ENCODE measurements at places on chromosomes 1 and 21.
A peak's percentile ranks its signal among the peaks of the same experiment; 100 is the strongest.

GRCh38 chr1:163981500-163982030 lies 577.4 kb upstream of the PBX1 start:
- peak; percentile 91 for DNase-seq

- DNase-seq: no peak
These were observed 1637.4 kb upstream of the PRMT6 start for GRCh38 chr1:105419030-105419429.

GRCh38 chr1:80059940-80060339 lies 1053.4 kb upstream of the ADGRL4 start:
- no peak for DNase-seq

GRCh38 chr1:97901017-97901658 lies 19.7 kb downstream of the DPYD start:
- no peak for DNase-seq

DNA sequence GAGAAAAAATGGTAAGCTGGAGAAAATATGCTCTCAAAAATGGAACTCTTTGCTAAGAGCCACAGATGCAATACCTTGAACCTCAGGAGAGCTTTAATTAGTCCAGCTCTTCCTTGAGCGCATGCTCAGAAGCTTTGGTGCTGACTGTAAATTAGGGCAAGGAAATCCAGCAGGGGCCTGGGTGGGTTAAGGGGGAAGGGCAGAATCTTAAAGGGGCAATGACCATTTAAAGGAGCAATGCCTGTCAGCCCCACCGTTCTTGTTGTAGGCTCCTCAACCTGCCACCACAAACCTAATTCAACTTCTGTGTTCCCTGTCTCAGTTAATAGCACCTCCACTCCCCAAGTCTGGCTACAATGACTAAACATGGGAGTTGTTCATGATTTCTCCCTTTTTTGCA lies 6.8 kb upstream of the SLC22A15 start:
- peak; percentile 31 for DNase-seq

DNA sequence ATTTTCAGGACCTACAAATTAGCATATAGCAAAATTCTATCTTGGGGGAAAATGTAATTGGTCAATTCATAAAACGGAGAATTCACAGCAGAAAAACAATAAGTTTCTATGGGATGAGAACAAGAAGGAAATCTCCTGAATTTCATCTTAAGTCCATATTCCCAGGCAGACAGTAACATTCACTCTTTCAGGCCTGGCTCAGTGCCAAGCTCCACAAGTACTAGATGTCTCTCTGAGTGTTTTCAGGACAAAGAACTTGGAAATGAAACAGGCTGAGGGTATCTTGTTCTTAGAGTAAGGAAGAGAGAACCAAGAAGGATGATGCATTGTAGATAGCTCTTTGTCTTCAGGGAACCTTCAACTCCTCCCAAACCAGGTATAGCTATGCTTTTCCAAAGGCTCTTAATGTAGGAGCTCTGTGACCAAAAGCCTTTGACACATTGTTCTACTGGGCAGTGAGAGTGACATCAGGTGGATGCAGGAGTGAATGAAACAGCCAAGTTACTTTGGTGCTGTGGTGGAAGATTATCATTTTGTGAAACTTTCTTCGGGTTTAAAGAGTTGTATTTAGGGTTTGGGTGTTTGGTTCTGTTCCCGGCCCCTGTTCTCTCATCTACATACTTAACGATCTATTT lies 298.3 kb downstream of the GPATCH2 start:
- peak; percentile 28 for DNase-seq

DNA sequence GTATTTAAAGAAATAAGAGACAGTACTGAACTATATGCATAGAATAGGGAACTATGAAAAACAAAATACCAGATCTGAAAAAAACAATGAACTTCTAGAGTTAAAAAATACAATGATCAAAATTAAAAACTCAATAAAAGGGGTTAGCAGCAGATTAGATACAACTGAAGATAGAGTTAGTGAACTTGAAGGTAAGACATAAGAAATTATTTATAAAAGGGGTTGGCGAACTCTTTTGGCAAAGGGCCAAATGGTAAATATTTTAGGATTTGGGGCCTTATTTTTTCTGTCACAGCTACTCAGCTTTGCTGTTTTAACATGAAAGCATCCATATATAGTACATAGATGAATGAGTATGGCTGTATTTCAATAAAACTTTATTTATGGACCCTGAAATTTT lies 111.4 kb downstream of the ST3GAL3 start:
- no peak for DNase-seq
